Vagina (tissue), 2 donors: ENCODE measurements at places on chromosomes 16 and 17.
A peak's percentile ranks its signal among the peaks of the same experiment; 100 is the strongest.

GRCh38 chr17:29710520-29710884, 87.8 kb upstream of the CORO6 start:
- DNase-seq = no peak

DNA sequence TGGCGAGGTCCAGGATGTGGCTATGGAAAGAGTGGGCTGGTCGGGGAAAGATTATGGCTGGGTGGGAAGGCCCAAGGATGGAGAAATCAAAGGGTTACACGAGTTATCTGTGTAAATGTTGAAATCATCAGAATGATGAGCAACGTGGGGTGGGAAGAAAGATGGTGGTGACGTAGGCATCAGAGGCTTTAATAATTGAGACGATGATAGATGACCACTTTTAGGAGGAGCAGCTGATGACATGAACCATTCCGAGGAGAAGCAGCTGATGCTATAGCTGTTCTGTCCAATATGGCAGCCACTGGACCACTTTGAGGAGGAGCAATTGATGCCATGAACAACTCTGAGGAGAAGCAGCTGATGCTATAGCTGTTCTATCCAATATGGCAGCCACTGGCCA, 141.2 kb downstream of the USP31 start:
- peak; percentile 79 for DNase-seq

DNA sequence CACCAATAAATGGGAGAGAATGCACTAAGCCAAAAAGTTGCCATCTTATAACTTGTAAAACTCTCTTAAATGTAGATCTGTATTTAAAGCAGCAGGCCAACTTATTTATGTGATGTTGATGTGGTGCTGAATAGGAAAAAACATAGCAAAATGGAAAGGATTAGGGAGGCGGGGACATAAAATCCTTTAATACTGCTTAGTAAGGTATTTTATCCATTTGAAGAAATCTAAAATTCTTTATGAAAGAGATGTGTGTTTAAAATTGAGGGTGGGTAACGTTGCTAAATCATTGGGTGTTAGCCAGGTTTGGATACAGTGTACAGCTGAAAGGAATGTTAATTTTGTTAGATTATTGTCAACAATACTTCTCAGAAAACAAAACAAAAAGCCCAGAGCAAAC, 14.3 kb downstream of the SNTB2 start:
- no peak for DNase-seq

- DNase-seq = no peak
Measured at GRCh38 chr17:67018471-67019434, 25.6 kb upstream of the CACNG1 start.

DNA sequence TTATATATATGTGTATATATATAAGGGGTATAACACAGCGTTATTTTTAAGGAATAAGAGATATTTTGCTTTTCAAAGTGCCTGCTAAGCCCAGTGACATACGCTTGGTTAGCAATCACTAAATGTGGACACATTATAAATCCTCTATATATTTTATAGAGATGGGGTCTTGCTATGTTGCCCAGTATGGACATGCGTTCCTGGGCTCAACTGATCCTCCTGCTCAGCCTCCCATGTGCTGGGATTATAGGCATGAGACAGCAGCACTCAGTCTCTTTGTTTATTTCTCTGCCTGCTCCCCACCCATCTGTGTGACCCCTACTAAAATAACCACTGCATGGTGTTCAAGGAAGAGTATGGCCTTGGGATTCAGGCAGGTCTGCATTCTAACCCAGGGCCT, 63.4 kb downstream of the XYLT1 start:
- DNase-seq = no peak

DNA sequence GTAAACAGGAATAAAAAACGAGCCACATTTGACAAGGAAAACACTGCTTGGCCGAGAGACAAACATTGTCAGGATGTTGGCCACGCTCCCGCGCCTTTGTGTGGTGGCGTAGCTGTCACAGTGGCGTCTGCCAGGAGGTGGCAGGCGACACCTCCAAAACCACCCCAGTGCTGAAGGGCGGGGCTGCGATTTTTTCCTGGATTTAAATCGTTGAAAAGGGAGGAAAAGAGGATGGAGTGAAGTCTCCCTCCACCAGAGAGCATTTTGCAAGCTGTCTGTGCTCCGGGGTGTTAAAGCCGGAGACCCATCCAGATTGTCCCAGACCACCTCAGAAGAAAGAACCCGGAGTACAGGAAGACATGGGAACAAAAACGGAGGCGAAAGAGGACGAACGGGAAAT, 12.7 kb downstream of the MRM3 start:
- DNase-seq = no peak

DNA sequence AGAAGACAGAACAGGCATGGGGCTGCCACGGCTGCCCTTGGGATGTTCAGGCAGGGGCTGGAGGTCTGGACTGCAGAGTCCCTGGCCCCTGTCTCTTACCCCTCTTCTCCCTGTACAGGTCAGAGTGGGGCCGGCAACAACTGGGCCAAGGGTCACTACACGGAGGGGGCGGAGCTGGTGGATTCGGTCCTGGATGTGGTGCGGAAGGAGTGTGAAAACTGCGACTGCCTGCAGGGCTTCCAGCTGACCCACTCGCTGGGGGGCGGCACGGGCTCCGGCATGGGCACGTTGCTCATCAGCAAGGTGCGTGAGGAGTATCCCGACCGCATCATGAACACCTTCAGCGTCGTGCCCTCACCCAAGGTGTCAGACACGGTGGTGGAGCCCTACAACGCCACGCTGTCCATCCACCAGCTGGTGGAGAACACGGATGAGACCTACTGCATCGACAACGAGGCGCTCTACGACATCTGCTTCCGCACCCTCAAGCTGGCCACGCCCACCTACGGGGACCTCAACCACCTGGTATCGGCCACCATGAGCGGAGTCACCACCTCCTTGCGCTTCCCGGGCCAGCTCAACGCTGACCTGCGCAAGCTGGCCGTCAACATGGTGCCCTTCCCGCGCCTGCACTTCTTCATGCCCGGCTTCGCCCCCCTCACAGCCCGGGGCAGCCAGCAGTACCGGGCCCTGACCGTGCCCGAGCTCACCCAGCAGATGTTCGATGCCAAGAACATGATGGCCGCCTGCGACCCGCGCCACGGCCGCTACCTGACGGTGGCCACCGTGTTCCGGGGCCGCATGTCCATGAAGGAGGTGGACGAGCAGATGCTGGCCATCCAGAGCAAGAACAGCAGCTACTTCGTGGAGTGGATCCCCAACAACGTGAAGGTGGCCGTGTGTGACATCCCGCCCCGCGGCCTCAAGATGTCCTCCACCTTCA, 11.7 kb downstream of the TUBB3 start:
- DNase-seq = no peak

DNA sequence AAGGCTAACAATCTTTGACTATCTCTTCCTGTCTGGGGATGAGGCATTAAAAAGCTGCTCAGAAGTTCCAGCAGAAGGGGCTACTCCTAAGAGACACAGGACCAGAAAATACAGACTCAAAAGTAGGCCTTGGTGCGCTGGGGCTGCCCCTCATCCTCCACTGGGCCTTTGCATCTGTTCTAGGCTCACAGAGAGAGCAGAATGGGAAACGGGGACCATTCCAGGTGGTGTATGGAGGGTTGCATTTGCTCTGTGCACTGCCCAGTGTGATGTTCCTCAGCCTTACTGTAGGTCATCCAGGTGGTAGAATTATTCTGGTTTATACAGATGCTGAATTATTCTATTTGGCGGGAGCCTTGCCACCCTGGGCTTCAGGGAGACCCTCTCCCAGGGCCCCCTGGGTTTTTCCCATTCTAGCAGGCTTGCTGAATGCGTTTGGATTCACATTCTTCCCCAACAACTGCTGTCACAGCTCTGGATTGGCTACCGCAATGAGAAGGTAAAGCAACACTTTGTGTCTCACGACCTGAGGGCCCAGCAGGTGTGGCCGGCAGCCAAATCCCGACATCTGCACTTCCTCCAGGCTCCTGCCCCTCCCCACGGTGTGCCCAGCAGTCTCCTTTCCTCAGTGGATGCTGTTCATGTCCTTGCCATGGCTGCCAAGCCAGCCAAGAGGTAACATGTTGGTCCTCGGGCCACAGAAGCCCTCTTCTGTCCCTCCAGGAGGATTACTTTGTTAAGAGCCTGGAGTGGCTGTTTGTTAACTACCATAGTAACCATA, 25.0 kb upstream of the ZNHIT3 start:
- no peak for DNase-seq

- DNase-seq = no peak
Measured at GRCh38 chr16:86508947-86509758, 1.2 kb upstream of the FOXF1 start.

DNA sequence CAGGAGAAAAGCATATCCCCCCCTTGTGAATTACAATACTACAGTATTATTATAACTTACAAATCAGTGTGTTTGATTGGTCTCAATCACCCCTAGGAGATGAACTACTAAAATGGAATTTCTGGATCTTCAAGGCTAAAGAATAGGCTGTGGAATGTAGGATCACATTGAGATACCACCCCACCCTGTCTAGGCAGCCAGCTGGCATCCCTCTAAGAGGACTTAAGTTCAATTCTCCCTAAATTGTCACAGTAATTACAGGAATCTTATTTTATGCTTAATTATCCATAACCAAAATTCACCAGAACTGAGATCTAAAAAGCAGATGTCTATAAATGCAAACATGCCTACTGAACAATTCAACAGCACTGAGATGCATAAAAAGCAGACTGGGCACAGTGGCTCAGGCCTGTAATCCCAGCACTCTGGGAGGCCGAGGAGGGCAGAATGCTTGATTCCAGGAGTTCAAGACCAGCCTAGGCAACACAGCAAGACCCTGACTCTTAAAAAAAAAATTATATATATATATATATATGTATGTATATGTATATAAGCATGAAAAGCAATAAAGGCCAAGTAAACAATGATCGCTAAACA, 12.0 kb downstream of the AP1G1 start:
- no peak for DNase-seq

- DNase-seq = peak; percentile 64
Measured at GRCh38 chr17:57965521-57966160, 10.4 kb upstream of the CUEDC1 start.

DNA sequence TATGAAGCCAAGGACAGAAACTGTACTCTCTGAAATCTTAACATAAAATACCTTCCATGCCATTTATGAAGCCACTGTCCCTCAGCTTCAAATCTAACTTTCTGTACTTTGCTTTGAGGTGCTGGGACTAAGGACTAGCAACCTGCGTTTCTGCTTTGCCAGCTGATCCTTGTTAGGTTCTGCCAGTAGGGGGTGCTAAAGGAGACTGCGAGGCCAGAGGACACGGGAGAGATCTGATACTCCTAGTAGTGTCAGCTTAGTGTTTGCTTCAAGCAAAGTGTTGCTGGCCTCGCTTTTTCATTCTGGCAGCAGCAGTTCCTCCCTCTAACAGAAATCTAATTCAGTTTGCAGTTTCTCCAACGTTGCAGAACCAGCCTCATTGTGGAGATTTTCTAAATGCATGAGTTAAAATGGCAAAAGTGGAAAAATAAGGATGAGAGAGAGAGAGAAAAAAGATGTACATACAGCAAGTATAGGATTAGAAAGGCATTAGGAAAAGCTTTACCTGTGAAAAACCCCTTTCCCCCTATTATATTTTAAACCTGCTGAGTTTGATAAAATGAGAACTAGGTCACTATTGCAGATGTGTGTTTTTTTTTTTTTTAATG, 297.5 kb downstream of the CA10 start:
- no peak for DNase-seq

DNA sequence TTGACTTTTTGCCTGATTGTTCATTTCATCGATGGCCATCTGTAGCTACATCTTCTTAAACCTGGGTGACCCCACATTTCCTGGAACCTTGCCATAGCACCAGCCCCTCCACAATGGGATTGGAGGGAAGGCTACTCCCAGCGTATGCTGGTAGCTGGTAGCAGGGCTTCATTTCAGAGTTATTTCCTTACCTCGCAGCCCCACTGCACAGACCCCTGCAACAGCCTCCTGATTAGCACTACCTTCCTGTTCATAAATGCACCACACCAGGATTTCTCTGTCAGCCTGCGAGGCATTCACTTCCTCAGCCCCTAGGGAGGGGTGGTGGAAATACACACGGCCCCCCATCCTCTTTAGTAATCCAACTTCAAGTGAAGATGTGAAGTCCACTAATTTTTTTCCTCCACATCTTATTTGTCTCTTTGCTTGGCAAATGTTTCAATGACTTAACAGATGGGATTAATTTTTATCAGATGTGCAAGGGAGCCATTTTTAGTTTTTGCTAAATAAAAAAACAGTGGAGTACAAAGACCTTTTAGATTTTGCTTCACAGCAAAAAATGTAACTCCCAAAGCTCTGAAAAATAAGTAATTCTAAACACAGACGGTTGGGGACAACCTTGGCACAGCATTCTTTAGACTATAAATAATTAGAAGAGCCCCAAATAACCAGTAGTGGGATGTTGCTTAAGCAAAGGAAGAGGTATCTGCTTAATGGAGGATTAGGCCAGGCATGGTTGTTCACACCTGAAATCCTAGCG, 76.6 kb downstream of the CLEC16A start:
- DNase-seq = no peak

DNA sequence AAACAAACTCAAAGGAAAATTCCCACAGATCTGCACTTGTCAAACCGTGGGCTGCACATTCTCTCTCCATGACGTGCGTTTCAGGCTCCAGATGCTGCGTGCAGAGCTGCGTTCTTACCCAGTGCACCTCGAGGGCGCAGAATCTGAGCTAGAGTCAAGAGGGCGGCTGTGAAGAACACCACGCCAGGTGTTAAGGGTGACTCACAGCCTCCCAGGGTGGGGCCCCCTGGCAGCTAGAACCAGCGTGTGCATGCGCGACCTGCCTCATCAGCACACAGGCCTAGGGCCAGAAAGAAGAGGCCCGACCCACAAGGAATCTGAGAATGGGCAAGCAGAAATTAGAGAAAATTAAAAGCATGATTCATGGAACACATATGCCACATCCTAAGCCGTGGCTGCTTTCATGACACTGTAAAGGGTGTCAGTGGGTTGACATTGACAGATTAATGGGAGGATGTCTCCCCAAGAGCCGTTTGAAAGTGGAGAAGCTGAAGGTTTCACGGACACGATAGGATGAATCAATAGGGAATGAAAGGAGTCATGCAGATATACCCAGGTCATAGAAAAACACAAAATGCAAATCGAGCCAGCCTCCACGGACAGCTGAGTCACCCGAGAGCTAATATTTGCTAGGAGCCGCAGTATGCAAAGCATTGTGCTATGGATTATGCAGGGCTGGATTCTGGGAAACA, 29.0 kb downstream of the MARCHF10 start:
- no peak for DNase-seq

GRCh38 chr17:64472564-64472963, 23.6 kb downstream of the MILR1 start:
- no peak for DNase-seq

DNA sequence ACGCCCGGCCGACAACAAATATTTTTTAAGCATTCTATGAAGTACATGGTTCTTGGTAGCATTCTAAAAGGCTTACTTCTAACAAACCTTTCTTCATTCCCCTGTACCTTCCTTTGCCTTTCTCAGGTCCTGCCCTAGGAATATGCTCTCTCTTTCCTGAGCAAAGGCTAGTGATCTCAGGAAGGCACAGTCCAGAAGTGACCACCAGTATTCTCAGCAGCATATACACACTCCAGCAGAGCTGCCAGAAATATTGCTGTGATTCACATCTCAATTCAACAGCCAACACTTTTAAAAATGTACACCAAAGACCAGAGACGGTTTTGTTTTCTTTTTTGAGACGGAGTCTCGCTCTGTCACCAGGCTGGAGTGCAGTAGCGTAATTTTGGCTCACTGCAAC, 41.4 kb upstream of the ANKFY1 start:
- DNase-seq = no peak

- DNase-seq = no peak
Measured at GRCh38 chr17:67546578-67547527, 169.8 kb downstream of the PITPNC1 start.
